M059J (cell line): ENCODE measurements at places on chromosomes 16 and 17. TPM values are rescaled to one million over a fixed set of nuclear protein-coding genes. Genes with fewer than 3 reads are reported as not detected.

The ZNF423 gene
- 0.02 and 0.20 TPM in 2 replicates for total RNA-seq

The GNAO1 gene
- 3.2 and 10.9 TPM in 2 replicates for total RNA-seq

The PPL gene
- 1.8 and 2.2 TPM in 2 replicates for total RNA-seq

The BICDL2 gene
- not detected in 2 replicates for total RNA-seq

The TMEM238L gene
- not detected in 2 replicates for total RNA-seq

The NUDT16L1 gene
- 21.1 and 25.7 TPM in 2 replicates for total RNA-seq

The CIITA gene
- total RNA-seq, result 0.71 and 1.0 TPM in 2 replicates

The GH1 gene
- total RNA-seq, result not detected in 2 replicates

The OR3A3 gene
- not detected in 2 replicates for total RNA-seq

The NOL3 gene
- total RNA-seq, result 29.1 and 58.9 TPM in 2 replicates

The ABCC3 gene
- 9.3 and 13.3 TPM in 2 replicates for total RNA-seq

The ZG16B gene
- total RNA-seq, result 0.12 and 3.9 TPM in 2 replicates

The ORC6 gene
- 44.9 and 60.6 TPM in 2 replicates for total RNA-seq

The TRIM47 gene
- total RNA-seq, result 3.8 and 6.6 TPM in 2 replicates

The SLC5A11 gene
- total RNA-seq, result not detected in 2 replicates

The LLGL1 gene
- 24.3 and 38.0 TPM in 2 replicates for total RNA-seq

The CFAP119 gene
- 4.8 and 5.2 TPM in 2 replicates for total RNA-seq

The CDH11 gene
- 90.8 and 139 TPM in 2 replicates for total RNA-seq

The RCVRN gene
- total RNA-seq, result not detected in 2 replicates

DNA sequence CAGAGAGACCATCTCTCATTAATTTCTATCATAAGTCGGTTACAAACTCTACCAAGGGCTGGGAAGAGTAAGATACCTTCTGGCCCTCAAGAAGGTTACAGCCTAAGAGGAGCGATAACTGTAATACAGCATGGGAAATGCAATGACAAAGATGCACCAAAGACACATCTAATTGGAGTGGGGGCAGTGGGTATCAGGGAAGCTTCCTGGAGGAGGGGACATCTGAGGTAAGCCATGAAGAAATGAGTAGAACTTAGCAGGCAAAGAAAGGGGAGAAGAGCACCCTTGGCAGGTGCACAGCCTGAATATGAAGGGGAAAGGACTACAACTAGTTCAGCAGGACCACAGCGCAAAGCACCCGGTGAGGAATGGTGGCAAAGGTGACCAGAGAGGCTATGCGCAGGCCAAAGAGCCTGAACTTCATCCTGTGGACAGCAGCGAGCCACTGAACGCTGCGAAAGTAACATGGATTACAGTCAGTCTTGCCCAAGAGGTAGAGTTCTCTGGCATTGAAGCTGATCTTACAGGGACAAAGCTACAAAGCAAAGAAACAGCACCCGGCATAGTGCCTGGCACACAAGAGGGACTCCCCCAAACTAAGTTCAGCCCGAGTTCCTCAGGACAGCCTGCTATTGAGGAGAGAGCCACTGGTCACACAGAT, 2.8 kb downstream of the TBC1D10B start:
- no peak for DNase-seq

DNA sequence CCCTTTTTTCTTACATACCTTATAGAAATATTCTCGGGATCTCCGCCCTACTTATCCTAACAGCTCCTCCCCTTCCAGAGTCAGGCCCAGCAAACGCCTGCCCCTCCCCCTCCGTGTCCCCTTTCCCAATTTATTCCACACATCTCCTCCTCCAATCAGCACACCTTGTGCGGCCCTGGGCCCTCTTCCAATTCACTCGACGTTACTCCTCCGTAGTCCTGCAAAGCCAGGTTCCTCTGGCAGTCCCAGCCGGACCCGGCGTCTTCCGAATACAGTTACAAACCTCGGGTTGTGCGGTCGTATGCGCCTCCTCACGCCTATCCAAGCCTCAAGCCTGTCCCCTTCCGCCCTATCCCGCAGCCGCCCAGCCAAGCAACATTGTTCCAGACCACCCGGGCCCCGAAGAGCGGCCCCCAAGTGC, 677 bp downstream of the CBX1 start:
- peak; percentile 67 for DNase-seq

- no peak for DNase-seq
Measured at GRCh38 chr17:48718227-48718760, 4.0 kb downstream of the PRAC1 start.

DNA sequence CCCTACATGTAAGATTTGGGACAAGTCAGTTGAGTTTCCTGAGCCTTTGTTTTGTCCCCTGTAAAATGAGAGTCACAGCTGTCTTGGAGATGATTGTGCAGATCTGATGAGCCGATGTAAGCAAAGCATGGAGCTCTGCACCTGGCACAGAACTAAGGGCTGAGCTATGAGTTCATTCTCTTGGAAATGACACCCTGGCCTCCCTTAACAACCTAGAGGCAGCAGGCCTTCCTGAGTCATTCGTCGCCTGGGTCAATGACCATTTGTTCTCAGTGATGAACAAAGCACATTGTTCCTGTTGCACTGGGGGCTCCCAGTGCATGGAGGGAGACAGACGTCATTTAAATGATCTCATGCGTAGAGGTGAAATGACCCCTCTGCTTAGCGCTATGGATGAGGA, 62.8 kb upstream of the GCSH start:
- no peak for DNase-seq

- DNase-seq, result no peak
Measured at GRCh38 chr17:31532081-31532480, 140.6 kb downstream of the RAB11FIP4 start.

DNA sequence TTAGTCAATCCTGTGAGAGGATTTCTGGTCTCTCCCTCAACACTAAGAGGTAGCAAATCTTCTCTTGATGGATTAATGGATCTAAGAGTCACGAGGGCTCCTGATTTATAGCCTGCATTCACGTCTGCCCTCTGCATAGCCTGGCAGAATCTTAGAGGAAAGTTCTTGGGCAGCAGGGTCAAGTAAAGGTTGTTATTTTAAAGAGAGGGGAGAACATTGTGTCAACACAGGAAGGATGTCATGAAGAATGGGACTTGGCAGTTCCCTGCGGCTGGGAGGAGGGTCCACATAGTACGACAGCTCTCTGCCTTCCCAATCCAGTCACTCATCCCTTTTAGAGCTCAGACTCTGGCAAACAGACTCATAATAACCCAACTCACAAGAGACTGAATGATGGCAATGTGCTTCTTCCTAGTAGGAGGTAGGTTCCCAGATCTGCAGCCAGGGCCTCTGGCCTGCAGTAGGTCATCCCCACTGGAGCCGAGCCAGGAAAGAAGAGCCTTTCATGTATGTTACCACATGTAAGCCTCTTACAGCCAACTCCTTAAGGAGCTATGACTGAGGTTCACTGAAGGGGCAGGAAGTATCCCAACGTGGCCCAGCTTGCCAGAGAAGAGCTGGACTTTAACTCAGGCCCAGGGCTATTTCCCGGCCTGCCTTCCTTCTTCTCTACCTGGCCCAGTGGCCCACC, 25.4 kb upstream of the RPTOR start:
- DNase-seq, result no peak

GRCh38 chr17:21146362-21147015, 19.7 kb downstream of the DHRS7B start:
- DNase-seq, result no peak

- no peak for DNase-seq
Measured at GRCh38 chr17:82353484-82353883, 5.6 kb upstream of the TEX19 start.

DNA sequence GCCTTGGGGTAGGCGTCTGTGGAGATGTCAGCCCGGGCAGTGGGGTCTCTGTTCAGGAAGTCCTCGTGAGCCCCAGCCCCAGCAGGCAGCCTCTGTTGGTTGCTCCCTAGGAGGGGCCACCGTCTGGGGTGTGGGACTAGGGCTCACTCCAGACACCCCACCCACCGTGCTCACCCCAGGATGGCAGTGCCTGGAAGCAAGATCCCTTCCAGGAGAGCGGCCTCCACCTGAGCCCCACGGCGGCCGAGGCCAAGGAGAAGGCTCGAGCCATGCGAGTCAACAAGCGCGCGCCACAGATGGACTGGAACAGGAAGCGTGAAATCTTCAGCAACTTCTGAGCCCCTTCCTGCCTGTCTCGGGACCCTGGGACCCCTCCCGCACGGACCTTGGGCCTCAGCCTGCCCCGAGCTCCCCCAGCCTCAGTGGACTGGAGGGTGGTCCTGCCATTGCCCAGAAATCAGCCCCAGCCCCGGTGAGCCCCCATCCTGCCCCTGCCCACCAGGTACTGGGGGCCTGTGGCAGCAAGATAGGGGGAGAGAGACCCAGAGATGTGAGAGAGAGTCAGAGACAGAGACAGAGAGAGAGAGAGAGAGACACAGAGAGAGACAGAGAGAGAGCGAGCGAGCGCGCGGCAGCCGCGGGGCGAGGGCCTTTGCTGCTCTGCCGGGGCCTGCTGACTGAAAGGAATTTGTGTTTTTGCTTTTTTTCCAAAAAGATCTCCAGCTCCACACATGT, 9.8 kb downstream of the NTHL1 start:
- DNase-seq, result no peak

- no peak for DNase-seq
Measured at GRCh38 chr16:70803319-70803718, 2.4 kb upstream of the VAC14 start.

DNA sequence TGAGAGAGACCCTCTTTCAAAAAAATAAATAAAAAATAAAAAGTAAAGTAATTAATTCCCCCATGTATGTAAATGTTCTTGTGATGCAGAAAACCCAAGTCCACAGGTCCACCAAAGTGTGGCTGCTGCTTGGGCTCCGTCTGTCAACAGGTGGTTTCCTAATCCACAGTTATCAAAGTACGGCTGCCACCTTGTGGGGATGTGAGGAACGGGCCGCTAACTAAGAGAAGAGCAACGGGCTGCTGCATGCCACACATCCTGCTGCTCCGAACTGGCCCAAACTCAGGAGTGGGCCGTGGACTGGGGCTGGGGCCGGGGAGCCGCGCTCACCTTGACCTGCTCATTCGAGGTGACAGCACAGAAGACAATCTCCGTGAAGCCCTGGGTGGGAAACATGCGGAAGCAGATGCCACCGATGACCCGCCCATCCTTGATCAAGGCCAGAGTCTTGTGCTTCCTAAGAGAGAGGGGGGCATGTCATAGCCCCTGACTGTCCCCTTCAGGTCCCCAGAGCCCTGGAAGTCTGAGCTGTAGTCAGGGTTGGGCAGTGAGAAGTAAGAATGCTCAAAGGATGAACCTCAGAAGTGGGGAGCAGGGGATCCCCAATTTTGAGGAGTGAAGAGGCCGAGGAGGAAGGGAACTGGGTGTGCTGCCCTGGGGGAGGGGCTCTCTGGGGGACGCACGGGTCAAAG, 4.3 kb downstream of the KAT2A start:
- DNase-seq, result peak; percentile 79

DNA sequence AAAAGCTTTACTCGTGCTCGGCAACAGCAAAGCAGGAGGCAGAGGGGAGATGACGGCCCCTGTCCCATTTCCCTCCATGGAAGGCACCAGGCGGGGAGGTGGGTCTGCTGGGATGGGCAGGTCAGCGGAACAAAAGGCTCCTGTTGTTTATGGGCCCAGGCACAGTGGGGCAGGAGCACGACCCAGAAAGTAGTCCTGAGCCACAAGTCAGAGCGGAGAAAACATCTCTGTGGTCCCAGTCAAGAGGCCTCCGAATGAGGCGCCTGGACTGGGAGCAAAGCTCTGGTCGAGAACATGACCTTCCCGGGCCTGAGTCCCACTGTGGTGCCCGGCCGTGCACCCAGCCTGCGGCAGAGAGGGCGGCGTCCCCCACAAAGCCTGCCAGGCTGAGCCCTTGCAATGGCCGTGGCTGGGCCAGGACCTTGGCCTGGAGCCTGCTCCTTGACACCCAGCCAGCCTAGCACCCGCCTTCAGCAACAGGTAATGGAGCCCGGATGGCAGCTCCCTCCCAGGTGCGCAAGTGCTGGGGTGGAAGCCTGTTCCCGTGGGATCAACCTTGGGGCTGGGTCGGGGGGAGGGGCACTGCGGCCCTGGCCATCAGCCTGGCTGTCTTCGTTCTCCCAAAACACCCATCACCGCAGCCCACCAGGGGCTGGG, 3.6 kb downstream of the RFNG start:
- DNase-seq, result no peak

- peak; percentile 43 for DNase-seq
Measured at GRCh38 chr17:32659419-32659842, 172.6 kb downstream of the CDK5R1 start.

DNA sequence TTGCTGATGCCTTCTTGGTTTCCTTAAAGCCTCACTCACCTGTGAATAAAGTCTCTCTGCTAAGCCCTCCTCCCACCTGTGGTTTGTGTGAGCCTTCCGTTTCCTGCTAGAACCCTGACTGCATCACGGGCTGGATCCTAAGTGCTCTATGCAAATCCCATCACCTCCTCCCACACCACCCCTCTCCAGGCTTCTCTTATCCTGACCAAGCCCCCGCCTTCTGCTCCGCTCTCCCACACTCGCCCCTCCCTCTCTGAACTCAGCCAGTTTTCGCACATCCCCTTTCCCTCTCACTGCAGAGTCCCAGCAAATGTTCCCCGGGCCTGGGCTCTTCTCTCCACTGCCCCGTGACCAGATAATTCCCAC, 51.8 kb downstream of the PIMREG start:
- no peak for DNase-seq

GRCh38 chr17:42850954-42851353, at the start of gene AOC3:
TSS of gene AOC3 (plus strand) at chr17:42851199. CDS start at chr17:42851344, 145 bp downstream.
- DNase-seq, result no peak

GRCh38 chr17:7175330-7175733, 3.8 kb downstream of the ASGR1 start:
- no peak for DNase-seq

DNA sequence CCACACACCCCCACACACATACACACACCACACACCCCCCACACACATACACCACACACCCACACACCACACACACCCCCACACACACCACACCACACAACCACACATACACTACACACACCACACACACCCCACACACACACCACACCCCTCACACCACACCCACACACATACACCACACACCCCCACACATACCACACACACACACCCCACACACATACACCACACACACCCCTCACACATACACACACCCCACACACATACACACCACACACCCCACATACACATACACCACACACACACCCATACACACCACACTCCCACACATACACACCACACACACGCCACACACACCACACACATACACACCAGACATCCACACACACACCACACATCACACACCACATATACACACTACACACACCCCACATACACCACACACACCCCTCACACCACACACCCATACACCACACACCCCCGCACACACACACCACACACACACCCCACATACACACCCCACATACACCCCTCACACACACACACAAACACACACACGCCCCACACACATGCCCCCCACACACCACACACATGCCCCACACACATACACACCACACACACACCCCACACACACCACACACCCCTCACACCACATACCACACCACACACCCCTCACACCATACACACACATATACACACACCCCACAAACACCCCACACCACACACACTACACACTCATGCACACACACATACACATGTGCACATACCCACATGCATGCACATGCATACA, 25.9 kb upstream of the GSG1L start:
- no peak for DNase-seq
